ENCODE measurements at places on chromosomes 5 and 9.

- DNase-seq: no peak
Observed at GRCh38 chr9:76607730-76608436, 148.9 kb downstream of the GCNT1 start.

- DNase-seq: no peak
Observed at GRCh38 chr5:172356047-172356446, 72.5 kb upstream of the UBTD2 start.

DNA sequence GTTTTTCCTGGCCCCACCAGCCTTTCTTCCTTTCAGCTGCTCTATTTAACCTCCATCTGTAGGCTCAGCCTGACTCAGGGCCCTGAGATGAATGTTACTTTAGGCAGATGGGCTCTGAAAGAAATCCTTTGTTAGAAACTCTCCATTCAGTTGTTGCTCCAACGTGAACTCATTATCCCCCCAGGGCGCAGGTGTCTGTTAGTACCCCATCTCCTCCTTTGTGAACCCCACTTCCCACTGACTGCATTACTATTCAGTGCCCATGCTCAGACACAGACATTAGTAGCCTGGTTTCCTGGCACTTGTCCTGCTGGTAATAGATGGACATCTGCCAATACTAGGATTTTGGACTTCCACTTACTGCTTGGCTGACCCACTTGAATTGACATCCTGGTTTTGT, 1271.6 kb downstream of the PTPRD start:
- DNase-seq: no peak

DNA sequence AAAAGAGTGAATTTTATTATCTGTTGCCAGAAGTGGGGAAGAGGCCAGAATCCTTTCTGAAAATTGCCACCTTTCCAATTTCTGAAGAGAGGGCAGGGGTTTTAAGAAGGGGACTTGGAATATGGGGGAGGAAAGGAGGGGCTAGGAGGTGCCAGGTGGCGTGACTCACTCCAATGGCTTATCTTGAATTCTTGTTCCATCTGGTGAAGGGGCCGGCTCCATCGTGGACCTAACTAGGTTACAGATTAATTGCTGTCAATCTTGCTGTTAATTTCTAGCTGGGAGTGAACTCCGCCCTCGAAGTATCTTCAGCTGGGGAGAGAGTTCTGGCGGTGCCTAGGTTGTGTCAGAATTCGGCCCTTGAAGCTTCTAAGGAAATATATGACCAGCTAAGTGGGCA, 138.7 kb downstream of the YTHDC2 start:
- no peak for DNase-seq

GRCh38 chr9:90309809-90310520, 332.7 kb downstream of the DIRAS2 start:
- DNase-seq: peak; percentile 9

GRCh38 chr5:113067635-113068344, 91.2 kb downstream of the DCP2 start:
- DNase-seq: no peak

GRCh38 chr5:137492331-137492730, 6.8 kb downstream of the SPOCK1 start:
- DNase-seq: no peak

DNA sequence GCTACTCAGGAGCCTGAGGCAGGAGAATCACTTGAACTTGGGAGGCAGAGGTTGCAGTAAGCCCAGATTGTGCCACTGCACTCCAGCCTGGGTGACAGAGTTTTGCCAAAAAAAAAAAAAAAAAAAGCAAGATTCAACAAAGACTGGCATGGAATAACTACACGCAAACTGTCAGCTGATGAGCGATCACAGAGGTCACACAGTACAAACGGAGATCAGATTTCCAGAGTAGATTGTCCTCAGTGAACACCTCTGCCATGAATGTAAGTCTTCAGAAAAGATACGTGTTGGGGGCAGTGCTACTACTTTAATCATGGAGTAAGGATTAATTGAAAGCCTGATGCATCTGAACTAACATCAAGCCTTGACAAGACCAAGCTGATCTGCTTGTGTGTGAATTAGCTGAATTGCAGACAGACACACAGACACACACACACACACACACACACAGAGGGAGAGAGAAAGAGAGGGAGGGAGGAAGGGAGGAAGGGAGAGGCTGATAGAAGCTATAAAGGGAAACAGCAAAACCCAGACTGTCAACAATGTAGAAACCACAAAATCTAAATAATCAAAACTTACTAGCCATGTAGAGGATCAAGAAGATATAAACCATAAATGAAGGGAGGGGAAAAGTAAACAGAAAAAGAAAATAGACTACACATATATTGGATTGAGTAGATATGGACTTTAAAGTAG, 222.9 kb upstream of the ZNF462 start:
- no peak for DNase-seq

DNA sequence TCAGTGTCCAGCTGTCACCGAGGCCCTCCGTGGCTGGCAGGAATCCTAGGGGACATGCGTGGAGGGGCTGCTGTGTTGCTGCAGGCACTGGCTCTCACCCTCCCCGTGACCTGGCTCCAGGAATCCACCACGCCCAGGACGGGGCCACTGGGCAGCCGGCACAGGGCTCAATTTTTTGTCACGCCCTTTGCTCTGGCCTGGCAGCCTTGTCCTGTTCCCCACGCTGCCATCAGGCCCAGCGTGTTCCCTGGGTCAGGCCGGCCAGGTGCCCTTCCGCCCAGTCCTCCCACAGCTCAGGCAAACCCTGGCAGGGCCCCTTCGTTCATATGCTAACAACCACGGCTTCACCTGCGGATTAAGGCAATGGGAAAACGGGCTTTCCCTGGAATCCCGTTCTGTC, 37.3 kb downstream of the PROP1 start:
- no peak for DNase-seq

DNA sequence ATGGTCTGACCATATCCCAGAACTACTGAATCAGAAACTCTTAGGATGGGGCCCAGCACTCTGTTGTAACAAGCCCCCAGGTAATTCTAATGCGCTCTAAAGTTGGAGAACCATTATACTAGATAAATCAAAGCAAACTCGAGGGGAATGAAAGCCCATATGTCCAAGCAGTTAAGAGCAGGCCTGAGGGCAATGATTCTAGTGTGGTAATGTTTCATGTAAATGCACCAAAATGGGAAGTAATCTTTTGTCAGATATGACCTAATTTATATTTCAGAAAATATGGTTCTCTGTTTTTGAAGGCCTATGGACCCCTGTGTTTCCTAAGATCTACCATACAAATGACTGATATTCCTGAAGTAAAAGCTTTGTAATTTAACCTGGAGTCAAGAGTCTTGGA, 108.0 kb upstream of the PTGER4 start:
- DNase-seq: no peak

- DNase-seq: no peak
Observed at GRCh38 chr9:89514956-89515355, 17.0 kb upstream of the SEMA4D start.

GRCh38 chr5:35161652-35162273, 68.5 kb downstream of the PRLR start:
- DNase-seq: no peak

DNA sequence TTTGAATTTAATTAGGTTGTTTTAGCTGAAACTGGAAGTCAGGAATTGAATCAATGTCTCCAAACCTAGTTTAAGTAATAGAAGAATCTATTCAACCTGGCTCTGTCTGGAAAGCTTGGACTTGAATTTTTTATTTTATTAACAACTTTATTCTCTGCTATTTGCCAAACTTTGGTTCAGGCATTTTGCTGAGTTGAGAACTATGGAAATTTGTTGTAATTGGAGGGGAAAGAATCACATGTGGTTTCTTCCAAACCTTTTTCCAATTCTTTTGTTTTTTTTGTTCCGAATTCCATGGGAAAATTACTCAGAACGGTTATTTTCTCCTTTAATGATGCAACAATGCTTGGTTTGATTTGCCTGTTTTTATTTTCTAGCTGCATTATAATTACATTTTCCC, 98.2 kb upstream of the RPS23 start:
- DNase-seq: no peak

GRCh38 chr5:60744682-60745081, 44.7 kb upstream of the DEPDC1B start:
- DNase-seq: no peak

DNA sequence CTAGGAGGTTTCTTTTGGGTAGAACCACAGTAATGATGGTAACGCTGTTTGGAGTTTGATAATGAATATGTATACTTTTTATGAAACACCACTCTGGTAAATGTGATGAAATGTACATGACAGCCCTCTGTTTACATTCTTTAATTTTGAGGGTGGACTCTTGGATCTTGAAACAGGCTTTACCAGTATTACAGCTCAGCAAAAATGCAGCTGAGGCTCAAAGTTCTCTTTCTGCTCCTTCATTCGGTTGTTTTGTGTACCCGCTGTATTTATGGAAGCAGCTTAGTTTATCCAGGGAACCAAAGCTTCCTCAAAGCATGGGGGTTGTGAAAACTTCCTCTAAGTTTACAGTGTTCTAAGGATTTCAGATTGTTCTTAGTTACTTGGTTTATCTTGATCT, 11.1 kb downstream of the GAPVD1 start:
- DNase-seq: no peak

- DNase-seq: no peak
Observed at GRCh38 chr5:95317687-95318086, 32.8 kb upstream of the MCTP1 start.

DNA sequence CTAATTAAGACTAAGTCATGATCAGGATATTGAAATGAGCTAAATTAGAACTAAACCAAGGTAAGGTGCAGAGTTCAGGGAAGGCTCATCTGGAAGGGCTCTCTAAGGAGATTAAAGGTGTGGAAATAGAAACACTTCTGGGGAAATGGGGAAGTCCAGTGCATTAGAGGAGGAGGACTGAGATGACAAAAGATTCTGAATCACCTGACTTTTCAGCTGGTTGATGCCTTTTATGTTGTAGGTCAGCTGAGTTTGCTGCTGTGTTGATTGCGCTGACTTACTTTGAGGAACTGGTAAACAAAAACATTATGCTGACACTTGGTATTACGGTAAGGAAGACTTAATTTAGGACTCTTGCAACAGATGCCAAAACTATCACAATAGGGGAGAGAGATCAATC, 23.8 kb downstream of the IFNA5 start:
- DNase-seq: no peak

DNA sequence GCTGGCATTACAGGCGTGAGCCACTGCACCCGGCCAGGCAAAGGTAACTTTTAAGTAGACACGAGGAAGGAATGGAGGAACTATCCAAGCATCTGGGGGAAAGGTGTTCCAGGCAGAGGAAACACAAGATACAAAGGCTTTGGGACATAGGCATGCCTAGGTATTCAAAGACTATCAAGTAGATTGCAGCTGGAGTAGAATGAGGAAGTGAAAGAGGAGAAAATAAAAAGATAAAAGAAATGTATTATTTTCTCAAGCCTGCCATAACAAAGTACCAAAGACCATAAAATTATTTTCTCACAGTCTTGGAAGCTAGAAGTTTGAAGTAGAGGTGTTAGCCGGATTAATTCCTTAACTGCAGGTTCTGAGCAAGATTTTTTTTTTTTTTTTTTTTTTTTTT, 39.9 kb upstream of the GRIN3A start:
- no peak for DNase-seq

DNA sequence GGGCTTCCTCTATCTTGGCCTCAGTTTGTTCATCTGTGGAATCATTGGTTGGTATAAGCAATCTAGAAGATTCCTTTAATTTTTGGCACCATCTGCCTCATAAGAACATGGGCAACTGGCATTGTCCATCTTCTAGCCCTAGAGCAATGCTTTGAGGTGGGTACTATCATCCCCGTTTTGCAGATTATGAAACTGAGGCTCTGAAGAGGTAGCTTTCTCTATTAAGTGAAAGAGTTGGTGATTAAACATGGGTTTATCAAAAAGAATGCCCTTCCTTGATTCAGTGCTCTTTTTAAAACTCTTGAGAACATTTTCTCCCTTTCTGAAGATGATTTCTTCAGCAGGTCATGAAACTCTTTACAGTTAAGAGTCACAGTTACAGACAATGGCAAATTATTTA, 42.4 kb upstream of the TGFBR1 start:
- no peak for DNase-seq

- no peak for DNase-seq
Observed at GRCh38 chr5:141951332-141951781, 6.6 kb downstream of the PCDH12 start.
